NCI-H187 (cell line): ENCODE measurements at places on chromosomes 5 and 9.

DNA sequence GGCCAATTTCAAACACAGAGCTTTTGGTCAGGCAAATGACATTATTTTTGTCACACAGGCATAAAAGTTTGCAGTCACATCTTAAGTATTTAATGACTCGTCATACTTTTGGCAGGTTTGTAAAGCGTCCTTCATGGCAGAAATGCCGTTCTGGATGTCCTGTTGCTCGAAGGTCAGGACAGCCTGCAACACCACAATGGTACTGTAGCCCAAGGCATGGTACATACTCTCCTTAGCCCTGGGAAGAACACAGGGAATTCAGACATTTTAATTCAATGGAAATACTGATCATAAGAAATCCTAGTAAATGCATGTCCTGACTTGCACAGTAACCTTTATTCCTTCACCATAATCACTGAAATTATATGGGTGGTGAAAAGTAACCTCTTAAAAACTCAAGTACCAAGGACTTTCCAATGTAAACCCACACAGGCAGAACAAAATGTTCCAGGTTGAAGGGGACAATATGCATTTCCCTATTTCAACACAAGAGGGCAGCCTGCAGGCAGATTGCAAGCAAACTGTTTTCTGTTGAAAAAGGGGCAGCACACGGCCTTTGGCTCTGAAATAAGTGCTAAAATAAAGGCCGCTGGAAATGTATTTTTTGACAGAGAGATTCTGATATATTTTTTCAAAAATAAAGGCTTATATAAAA, 95.7 kb downstream of the TTC39B start:
- peak; percentile 20 for DNase-seq

- DNase-seq = no peak
Measured at GRCh38 chr9:95981761-95982390, 106.4 kb downstream of the ERCC6L2 start.

DNA sequence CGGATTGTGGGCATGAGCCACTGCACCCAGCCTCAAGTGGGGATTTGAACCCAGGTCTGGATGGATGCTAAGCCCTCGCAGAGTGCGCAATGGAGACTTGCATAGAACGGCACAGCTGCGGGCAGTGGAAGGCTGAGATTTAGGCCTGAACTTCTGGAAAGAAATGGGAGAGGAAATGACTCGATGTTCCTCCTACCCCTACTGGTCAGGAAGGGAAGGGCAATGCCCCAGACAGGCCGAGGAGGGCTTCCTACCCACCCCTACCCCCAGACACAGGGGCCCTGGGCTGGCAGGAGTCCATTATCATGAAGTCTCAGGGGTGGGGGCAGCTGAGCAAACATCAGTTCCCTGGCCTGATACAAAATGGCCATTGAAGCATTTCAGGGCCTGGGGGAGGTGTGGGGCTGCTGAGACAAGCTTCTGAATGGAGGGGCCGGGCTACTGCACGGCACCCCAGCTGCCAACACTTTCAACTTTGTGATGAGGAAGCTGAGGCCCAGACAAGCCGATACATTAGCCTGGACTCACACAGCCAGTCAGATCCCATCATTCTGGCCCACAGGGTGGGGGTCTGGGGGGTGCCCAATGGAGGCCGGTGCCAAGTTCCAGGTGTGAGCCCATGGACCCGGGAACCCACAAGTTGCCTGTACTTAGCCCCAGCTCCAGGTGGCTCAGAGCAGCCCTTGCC, 13.5 kb upstream of the WDR38 start:
- no peak for DNase-seq

DNA sequence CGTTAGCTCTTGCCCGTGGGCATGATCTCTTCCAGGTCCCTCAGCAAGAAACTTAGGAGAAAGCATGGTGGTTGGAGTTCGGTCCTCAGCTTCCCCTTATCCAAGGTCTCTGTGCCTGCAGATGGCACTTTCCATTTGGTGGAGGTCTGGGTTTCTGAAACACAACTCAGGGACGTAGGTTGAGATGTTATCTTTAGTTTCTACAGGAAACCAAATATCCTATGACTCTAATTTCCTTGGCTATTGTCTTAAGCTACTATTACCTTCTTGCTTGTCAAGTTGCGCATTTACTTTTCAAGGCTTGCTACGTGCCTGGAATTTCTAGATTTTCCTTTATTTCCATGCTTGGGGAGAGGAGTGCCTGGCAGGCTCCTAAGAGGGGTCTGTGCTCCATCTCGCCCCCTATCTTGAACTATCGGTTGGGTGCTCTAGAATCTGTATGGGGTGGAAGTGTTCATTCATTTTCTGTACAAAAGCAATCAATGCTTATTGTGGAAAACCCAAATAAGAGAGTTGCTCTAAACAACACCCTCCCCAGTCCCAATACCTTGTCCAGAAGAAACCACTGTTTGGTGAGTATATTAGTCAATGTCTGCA, 32.9 kb upstream of the KCNIP1 start:
- no peak for DNase-seq

GRCh38 chr5:1763960-1764605, 35.6 kb downstream of the MRPL36 start:
- DNase-seq = no peak

GRCh38 chr5:167918184-167918812, 373.1 kb upstream of the WWC1 start:
- no peak for DNase-seq
